Stimulated activated CD8-positive, alpha-beta memory T cell treated with anti-CD3 and anti-CD28 coated beads, Interleukin-15, amount 100 ng/mL, for 48 hours (primary cell): ENCODE measurements at places on chromosomes 3 and 15.

- no peak for DNase-seq
Observed at GRCh38 chr15:61697796-61698195, 362.5 kb downstream of the VPS13C start.

- no peak for DNase-seq
Observed at GRCh38 chr15:66154581-66154980, 99.0 kb downstream of the MEGF11 start.

GRCh38 chr15:90540768-90541167, 11.0 kb downstream of the CRTC3 start:
- no peak for DNase-seq

GRCh38 chr15:63071288-63071909, 28.9 kb downstream of the TPM1 start:
- DNase-seq = no peak

GRCh38 chr15:33330931-33331330, 20.2 kb downstream of the RYR3 start:
- DNase-seq = no peak

DNA sequence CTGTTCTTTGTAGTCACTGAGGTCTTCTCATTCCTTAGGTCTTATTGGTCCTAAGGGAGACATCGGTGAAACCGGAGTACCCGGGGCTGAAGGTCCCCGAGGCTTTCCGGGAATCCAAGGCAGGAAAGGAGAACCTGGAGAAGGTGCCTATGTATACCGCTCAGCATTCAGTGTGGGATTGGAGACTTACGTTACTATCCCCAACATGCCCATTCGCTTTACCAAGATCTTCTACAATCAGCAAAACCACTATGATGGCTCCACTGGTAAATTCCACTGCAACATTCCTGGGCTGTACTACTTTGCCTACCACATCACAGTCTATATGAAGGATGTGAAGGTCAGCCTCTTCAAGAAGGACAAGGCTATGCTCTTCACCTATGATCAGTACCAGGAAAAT, 11.6 kb downstream of the ADIPOQ start:
- no peak for DNase-seq

- no peak for DNase-seq
Observed at GRCh38 chr15:80584973-80585525, 110.1 kb upstream of the ABHD17C start.

GRCh38 chr3:122013448-122013925, 8.6 kb downstream of the ILDR1 start:
- DNase-seq = no peak

DNA sequence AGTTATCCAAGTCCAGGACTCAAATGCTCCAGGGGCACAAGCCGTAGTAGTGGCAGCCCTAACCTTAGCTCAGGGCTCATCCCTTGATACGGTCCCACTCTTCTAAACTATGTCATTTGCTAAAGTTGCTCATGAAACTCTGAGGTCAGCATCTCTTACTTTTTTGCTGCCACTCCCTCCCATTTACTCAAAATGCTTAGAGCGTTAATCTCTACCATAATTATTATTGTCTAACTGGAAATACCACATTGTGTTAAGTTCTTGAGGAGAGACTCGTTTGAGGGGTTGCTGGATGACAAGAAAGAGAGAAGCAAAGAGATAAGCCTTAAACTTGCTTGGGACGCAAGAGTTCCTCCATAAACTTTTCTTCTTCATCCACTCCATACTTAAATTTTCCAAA, 26.9 kb upstream of the TMOD3 start:
- DNase-seq = no peak

GRCh38 chr3:47295322-47295721, 12.6 kb downstream of the KLHL18 start:
- no peak for DNase-seq

GRCh38 chr3:155747946-155748290, 3.0 kb upstream of the PLCH1 start:
- no peak for DNase-seq

- no peak for DNase-seq
Observed at GRCh38 chr3:185473290-185473815, 25.5 kb downstream of the TMEM41A start.

DNA sequence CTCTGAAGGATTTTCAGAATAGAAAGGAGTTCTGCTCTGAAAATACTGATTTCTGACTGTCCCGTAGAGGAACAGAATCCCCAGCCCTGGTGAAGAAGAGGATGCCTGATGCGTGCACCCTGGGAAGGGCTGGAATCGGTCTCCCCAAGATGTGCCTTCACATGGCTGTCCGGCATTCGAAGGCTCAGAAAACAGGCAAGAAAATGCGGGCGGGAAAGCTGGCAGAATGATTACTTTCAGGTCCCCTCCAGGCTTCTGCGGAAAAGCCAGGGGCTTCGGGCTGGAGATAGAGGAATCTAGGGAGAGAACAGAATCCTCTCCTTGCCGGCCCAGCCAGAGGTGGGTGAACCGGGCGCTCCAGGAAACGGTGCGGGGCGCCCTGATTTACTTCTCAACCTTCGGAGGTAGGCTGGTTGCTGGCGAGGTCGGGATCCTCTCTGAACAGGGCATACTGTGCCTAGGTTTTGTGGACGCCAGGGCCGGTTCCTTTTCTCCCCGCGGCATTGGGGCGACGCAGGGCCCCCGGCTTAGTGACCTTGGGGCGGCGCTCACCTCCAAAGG, 2.5 kb downstream of the FOXL2NB start:
- no peak for DNase-seq

DNA sequence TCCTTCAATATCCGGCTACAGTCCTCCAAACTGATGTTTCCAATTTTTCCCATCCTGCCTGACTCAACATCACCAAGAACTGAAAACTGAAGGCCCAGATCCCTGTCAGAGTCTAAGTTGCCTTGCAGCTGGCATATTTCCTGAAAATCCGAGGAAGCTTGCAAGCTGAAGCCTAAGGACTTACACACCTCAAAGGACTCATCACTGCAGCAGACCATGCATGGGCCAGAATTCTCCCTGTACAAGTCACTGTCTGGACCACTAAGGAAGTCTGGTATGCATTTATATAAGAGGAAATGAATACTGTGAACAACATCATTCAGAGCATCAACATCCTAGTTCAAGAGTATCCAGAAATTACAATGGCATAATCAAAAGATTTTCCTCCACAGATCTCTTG, 548.8 kb upstream of the MDFIC2 start:
- DNase-seq = no peak

GRCh38 chr3:140421884-140422283, 256.0 kb upstream of the TRIM42 start:
- no peak for DNase-seq

DNA sequence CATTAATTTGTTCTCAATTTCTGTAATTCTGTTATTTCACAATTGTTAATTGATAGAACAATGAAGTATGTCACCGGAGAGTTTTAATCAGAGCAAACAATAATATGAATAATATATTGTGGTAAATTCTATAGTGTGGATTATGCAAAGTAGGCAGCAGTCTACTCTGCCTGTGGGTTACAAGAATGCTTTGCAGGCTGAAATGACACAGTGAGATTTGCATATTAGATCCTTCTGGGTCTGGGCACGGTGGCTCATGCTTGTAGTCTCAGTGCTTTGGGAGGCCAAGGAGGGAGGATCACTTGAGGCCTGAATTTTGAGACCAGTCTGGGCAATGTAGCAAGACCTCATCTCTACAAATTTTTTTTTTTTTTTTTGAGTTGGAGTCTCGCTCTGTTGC, 12.5 kb downstream of the COPG1 start:
- DNase-seq = no peak

DNA sequence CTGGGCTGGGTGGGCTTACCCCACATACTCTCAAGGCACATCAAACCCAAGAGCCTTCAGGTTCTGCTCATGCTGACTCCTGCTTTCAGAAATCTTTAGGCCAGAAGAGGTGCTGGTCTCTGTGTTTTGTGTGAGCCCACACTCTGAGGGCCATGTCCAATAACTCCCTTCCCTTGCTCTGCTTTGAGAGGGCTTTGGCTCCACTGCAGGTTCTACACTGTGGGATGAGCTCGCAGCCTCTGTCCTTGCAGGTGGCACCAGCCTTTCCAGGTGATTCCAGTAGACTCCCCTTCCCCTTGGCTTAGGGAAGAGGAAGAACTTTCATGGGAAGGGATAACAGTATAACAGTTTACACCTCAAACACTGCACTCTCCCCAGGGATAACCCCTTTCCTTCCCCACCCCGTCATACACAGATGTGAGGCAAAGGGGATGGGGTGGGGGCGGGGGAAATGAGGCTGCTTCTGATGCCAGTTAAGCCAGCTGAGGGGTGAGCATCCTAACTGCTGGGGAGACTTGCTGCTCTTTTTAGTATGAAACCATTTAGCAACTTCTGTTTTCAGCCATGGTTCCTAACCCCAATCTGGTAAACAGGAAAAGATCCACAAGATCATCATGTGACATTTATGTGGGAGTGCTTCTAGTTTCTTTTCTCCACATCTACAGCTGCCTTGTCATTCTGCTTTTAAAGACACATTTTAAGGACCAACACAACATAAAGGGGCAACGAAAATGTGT, 262.4 kb downstream of the SLC9A9 start:
- DNase-seq = no peak

DNA sequence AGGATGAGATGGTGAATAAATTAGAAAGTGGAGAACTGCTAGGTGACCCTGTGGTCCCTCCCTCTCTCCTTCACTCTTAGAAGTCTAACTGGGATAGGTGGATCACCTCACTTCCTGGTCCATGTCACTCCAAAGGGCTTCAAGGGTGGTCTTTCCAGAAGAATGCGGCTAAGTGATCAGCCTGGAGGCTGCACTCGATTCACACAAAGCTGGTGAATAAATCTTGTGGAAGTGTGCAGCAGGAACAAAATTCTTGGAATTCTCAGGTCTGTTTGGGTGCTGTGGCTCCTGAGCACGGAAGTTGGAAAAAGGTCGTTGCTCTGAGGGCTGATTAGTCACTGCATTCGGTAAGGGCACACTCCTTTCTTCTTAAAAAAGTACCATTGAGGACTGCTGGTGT, 46.3 kb downstream of the GASK1A start:
- DNase-seq = no peak

- peak; percentile 5 for DNase-seq
Observed at GRCh38 chr15:44066211-44066827, 128.8 kb downstream of the FRMD5 start.
